ENCODE measurements at places on chromosomes 12 and 14.

DNA sequence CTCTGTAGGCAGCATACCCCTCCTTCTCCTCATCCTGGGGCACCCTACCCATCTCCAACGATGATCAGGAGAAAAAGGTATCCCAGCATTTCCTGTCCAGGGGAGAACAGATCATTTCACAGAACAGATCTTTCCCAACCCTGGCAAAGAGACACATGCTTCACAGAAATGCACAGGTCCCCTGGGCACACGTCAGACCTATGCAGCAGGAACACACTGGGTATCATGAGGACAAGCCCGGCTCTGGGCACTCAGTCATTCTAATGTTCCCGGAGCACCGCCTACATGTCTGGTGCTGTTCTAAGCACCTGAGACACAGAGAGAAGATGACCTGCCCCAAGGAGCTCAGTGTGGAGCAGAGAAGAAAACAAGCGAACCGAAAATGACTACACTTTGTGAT is 56.2 kb downstream of the ACTN1 start:
- H3K27me3 ChIP-seq: no peaks in the 10 kb centered on the region
- peaks cover 37% of the 10 kb centered on the region for H3K4me1 ChIP-seq
- no peak overlapping the region for H3K4me3 ChIP-seq
- no peak for DNase-seq
- H3K27ac ChIP-seq: peak overlapping the region; percentile 99
- peaks cover 11% of the 10 kb centered on the region for H3K36me3 ChIP-seq

- DNase-seq: no peak
- H3K4me1 ChIP-seq: no peaks in the 10 kb centered on the region
- no peaks in the 10 kb centered on the region for H3K36me3 ChIP-seq
- peaks cover 51% of the 10 kb centered on the region for H3K27me3 ChIP-seq
- H3K4me3 ChIP-seq: no peak overlapping the region
Measured at GRCh38 chr12:62930546-62931425, 4.2 kb downstream of the PPM1H start.

DNA sequence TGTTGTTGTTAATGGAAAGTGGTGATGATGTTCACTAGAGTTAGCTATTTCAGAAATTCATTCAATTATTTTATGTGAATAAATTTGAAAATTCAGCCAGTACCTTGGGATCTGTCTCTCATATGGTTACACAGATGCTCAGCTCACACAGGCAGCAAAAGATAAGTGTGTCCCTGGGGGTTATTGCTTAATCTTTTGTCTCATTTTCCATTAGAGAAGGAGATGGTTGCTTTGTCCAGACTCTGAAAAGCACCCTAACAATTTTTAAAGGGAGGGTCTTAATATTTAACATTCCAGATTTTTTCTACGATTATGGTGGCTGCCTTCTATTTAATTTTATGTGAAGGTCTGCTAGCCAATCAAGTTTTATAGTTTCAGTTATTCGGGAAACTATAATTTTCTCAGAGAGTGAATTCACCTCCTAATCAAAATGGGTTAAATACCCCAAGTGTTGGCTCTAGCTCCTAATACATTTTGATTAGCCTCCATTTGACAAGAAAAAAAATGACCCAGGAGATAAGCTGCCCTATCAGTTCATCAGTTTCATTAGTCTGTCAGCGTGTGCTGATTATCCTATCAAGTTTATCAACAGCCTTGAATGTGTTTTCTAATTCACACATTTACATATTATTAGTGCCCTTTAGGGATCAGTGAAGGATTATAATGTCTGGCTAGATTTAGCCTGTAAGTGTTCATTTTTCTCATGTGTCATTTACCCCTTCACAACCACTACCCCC is 282.1 kb downstream of the TMTC2 start:
- no peaks in the 10 kb centered on the region for H3K27me3 ChIP-seq
- H3K36me3 ChIP-seq: no peaks in the 10 kb centered on the region
- no peak for DNase-seq

DNA sequence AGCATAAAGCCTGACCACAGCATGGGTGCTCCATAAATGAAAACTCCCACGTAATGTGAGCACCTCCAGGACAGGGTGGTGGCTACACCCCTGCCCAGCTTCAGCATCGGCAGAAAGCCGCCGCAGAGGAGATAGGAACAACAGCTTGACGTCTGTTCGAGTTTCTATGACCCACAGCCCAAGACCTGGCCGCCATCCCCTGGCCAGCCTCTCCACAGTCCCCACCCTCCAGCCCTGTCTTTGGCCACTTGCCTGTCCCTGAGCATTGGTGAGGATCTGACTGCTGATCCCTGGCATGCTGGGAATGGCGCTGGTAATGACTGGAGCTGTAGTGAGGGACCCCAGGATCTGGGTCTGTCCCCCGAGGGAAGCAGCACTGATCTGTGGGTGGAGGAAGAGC is 21.3 kb downstream of the POU6F1 start:
- no peaks in the 10 kb centered on the region for H3K4me1 ChIP-seq
- no peaks in the 10 kb centered on the region for H3K36me3 ChIP-seq
- H3K27me3 ChIP-seq: no peaks in the 10 kb centered on the region
- no peak overlapping the region for H3K4me3 ChIP-seq
- H3K27ac ChIP-seq: no peak overlapping the region

DNA sequence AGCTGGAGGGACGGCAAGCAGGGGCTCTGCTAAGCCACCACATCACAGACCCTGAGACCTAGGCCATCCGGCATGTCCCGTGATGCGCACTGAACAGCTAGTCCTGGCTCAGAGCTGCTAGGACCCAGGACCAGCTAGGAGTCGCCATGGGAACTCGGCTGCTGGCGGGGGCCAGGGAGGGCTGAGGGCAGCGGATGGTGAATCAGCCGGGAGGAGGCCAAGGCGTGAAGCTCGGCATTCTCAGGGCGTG is 5.1 kb downstream of the AHNAK2 start:
- H3K4me3 ChIP-seq: no peak overlapping the region
- H3K27me3 ChIP-seq: peaks cover 11% of the 10 kb centered on the region
- peaks cover 6% of the 10 kb centered on the region for H3K4me1 ChIP-seq
- DNase-seq: no peak
- no peak overlapping the region for H3K27ac ChIP-seq
- no peaks in the 10 kb centered on the region for H3K36me3 ChIP-seq

DNA sequence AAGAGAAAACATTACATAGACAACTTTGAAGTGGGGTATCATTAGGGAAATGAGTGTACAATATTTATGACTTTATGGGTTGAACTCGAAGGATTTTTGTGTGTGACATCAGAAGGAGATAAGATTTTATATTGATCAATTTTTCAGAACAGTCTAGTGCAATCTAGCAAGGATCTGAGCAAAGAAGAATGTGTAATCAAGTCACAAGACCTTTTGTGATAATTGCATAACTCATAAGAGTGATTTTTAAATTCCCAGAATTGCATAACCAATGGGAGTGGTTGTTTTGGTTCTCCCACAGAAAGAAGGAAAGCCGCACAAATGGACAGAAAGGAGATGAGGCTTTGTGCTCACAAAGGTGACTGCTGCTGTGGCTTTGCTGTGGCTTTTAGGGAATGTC is 441.8 kb upstream of the FLRT2 start:
- no peak overlapping the region for H3K27ac ChIP-seq
- peak; percentile 16 for DNase-seq
- no peaks in the 10 kb centered on the region for H3K4me1 ChIP-seq
- no peaks in the 10 kb centered on the region for H3K27me3 ChIP-seq
- H3K36me3 ChIP-seq: no peaks in the 10 kb centered on the region

DNA sequence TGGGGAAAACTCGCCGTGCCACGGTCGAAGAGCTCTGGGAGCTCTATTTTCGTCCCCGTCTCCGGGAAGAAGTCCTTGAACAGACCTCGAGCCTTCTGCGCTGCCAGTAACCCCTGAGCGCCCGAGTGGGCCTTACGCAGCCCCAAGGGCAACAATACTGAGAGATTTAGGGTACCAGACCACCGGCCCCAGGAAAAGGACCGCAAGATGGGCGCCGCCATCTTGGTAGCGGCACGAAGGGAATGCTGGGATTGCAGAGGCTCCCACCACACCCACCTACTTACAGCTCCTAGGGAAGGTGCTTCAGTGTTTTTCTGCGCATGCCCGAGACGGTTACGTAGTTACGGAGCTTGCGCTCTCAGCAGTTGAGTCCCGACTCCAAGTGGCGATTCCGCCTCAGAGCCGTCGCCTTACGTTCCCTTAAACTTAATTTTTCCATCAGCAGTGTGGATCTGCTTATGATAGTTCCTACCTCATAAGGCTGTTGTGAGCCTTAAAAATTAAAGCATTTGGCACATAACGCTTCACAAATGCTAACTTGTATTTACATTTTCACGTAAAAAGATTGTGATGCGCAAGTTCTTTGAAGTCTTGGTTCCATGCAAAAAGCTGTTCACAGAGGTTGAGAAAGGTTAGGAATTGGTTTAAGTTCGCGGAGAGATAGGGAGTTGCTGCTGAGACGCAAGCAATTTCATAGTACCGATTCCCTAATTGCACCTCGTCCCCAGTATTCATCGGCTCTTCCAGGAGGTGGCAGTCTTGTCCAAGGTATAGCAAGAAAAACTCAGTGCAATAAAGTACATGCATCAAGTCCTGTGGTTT is at the start of gene YARS2:
TSS of gene YARS2 (minus strand) at position 244 of the 822 bp plus-strand sequence. CDS start at position 221, 23 bp downstream.
- H3K27ac ChIP-seq: peak within 1 kb of the TSS; percentile 95
- H3K4me1 ChIP-seq: peaks cover 8% of the 10 kb centered on the region
- peak; percentile 99 for DNase-seq
- H3K36me3 ChIP-seq: peaks cover 9% of the 10 kb centered on the region
- H3K27me3 ChIP-seq: no peaks in the 10 kb centered on the region
- H3K4me3 ChIP-seq: peak within 1 kb of the TSS; percentile 89

DNA sequence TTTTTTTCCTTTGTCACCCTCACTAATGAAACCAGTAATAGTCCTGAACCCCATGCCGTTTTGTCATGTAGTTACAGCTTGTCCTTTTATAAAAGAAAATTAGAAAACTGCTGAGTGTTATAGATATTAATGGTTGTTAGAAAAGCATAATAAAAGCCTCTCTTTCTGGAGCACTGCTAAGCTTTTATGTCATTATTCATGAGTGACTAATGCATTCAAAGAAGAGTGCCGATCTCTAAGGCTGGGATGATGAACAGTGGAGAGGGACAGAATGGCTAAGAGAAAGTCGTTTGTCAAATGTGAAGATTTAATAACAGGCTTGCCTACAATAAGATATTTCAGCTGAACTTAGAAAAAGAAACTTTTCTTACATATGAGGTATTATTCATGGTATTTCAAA is 121.6 kb downstream of the MGAT4C start:
- peak; percentile 3 for DNase-seq
- H3K4me3 ChIP-seq: no peak overlapping the region
- H3K4me1 ChIP-seq: no peaks in the 10 kb centered on the region
- H3K27ac ChIP-seq: no peak overlapping the region
- H3K36me3 ChIP-seq: no peaks in the 10 kb centered on the region

GRCh38 chr12:62898526-62898925 is 36.4 kb downstream of the PPM1H start:
- no peak overlapping the region for H3K27ac ChIP-seq
- peaks cover 13% of the 10 kb centered on the region for H3K4me1 ChIP-seq
- H3K4me3 ChIP-seq: no peak overlapping the region
- no peak for DNase-seq

- H3K27me3 ChIP-seq: no peaks in the 10 kb centered on the region
- DNase-seq: no peak
- H3K27ac ChIP-seq: no peak overlapping the region
- H3K36me3 ChIP-seq: peaks cover 14% of the 10 kb centered on the region
- H3K4me1 ChIP-seq: no peaks in the 10 kb centered on the region
Measured at GRCh38 chr12:123678981-123679380, 8.1 kb downstream of the TCTN2 start.

GRCh38 chr12:31887109-31887811 is 72.0 kb upstream of the RESF1 start:
- H3K27ac ChIP-seq: no peak overlapping the region
- no peak for DNase-seq
- H3K4me3 ChIP-seq: no peak overlapping the region
- no peaks in the 10 kb centered on the region for H3K36me3 ChIP-seq

GRCh38 chr12:130576371-130576816 is 139.7 kb downstream of the RIMBP2 start:
- H3K4me1 ChIP-seq: no peaks in the 10 kb centered on the region
- no peaks in the 10 kb centered on the region for H3K36me3 ChIP-seq
- no peak for DNase-seq
- H3K4me3 ChIP-seq: no peak overlapping the region
- H3K27me3 ChIP-seq: no peaks in the 10 kb centered on the region

GRCh38 chr12:22866406-22866805 is 241.4 kb downstream of the ETNK1 start:
- H3K4me3 ChIP-seq: no peak overlapping the region
- DNase-seq: no peak
- no peaks in the 10 kb centered on the region for H3K27me3 ChIP-seq

GRCh38 chr14:85934123-85934885 is 404.4 kb downstream of the FLRT2 start:
- H3K4me1 ChIP-seq: no peaks in the 10 kb centered on the region
- DNase-seq: no peak
- no peaks in the 10 kb centered on the region for H3K27me3 ChIP-seq
- H3K27ac ChIP-seq: no peak overlapping the region
- H3K36me3 ChIP-seq: no peaks in the 10 kb centered on the region

DNA sequence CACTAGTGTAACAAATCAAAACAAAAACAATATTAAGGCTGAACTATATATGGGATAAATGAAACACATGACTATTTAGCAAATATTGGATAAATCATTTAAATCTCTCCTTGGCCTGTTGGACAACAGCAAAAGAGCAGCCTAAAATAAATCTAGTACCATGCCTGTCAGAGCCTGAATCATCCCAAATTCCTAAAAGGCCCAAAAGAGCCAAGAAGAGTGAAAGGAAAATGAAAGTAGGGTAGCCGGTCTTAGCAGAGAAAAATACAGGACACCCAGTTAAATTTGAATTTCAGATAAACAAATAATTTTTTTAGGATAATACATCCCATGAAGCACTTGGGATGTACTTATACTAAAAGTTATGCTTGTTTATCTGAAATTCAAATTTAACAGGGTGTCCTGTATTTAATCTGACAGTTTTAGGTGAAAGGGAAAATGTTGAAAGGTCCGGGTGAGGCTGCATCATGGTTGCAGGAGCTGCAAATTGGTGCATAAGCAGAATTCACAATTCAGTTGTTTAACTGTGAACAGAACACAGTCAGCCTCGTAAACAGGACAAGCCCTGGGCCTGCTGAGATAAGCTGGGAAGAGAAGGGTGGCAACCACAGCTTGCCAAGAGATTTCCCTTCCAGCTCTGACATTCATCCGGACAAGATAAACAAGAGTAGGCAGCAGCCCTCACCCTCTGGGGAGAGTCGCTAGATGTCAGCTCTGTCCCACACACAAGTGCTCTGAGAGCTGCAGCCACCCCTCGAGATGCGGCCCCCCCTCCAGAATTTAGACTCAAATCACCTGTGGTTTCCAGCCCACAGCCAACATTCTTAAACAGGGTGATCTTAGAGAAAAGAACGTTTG is 30.3 kb downstream of the DMAC2L start:
- H3K27ac ChIP-seq: no peak overlapping the region
- H3K27me3 ChIP-seq: no peaks in the 10 kb centered on the region
- H3K4me1 ChIP-seq: peaks cover 10% of the 10 kb centered on the region
- no peaks in the 10 kb centered on the region for H3K36me3 ChIP-seq
- DNase-seq: peak; percentile 72
- H3K4me3 ChIP-seq: no peak overlapping the region

- DNase-seq: no peak
- H3K36me3 ChIP-seq: no peaks in the 10 kb centered on the region
- H3K4me3 ChIP-seq: no peak overlapping the region
- H3K27me3 ChIP-seq: peaks cover 11% of the 10 kb centered on the region
- no peak overlapping the region for H3K27ac ChIP-seq
Measured at GRCh38 chr12:70603044-70603443, 34.2 kb downstream of the PTPRB start.
